ENCODE measurements at places on chromosomes 5 and 9.

DNA sequence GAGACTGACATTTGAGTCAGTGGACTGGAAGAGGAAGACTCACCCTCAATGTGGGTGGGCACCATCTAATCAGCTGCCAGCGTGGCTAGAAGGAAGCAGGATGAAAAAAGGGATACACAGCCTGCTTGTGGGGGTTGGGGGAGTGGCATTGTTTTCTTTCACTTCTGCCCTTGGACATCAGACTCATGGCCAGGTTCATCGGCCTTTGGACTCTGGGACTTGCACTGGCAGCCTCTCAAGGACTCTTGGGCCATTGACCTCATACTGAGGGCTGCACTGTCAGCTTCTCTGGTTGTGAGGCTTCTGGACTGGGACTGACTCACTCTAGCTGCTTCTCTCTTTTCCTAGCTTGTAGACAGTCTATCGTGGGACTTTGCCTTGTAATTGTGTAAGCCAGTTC, 374.9 kb downstream of the TLE1 start:
- no peak for DNase-seq

GRCh38 chr9:32394381-32395049, 10.1 kb downstream of the ACO1 start:
- DNase-seq: no peak

DNA sequence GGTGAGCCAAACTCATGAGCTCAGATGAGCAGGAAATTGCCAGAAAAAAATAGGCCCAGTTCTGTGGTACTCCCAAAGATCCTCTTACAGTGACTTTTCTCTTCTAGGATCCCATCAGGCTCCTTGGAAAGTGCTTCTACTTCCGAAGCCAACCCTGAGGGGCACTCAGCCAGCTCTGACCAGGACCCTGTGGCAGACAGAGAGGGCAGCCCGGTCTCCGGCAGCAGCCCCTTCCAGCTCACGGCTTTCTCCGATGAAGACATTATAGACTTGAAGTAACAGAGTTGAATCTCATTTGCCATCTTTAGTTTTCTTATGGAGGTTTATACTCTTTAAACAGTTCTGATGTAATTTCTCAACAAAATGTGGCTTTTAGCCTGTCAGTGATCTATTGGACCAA, 4.0 kb upstream of the SLC2A8 start:
- no peak for DNase-seq

GRCh38 chr5:149658299-149658698, 71.8 kb upstream of the PPARGC1B start:
- no peak for DNase-seq

DNA sequence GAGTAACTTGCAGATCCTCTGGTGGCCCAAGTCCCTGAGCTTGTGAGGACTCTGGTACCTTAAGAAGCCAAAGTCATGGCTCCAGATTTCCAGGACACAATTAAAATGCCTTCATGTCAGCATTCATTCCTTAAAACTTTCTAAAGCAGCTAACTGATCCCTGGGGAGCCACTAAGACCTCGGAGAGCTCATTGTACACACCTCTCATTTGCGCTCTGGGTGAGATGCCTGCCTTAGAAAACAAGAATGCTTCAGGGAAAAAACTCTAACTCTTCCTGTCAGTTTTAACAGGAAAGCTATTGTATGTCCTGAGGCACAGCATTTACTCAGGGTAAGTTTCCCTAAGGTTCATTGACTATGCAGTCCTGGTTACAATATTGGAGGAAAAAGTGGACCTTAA, 285.0 kb downstream of the EFNA5 start:
- no peak for DNase-seq

- DNase-seq: no peak
Measured at GRCh38 chr5:88746438-88746882, 136.5 kb downstream of the MEF2C start.

- no peak for DNase-seq
Measured at GRCh38 chr9:134690301-134690751, 48.7 kb downstream of the COL5A1 start.

GRCh38 chr5:8098081-8098480, 229.1 kb downstream of the MTRR start:
- DNase-seq: no peak

DNA sequence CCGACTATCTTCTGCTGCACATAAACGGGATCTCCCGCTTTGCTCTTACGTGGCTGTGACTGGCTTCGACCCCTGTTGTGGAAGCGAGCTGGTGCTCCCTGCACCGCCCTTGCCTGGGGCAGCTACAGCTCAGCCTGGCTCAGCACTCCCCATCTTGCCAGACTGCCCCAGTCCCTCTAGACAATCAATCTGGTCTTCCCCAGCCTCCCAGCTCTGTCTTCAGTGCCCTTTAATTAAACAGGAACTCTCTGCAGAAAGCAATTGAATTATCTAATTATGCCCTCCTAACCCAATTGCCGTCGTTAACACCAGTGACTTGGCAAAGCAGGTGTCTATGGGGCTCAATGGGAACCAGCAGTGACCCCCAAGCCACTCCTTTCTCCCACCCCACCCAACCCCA, 18.9 kb upstream of the NTNG2 start:
- no peak for DNase-seq

- DNase-seq: no peak
Measured at GRCh38 chr9:81798606-81799005, 109.3 kb upstream of the TLE1 start.

- DNase-seq: no peak
Measured at GRCh38 chr5:179900711-179901110, 7.0 kb downstream of the TBC1D9B start.

- DNase-seq: no peak
Measured at GRCh38 chr9:35163413-35163812, 1.6 kb downstream of the UNC13B start.

DNA sequence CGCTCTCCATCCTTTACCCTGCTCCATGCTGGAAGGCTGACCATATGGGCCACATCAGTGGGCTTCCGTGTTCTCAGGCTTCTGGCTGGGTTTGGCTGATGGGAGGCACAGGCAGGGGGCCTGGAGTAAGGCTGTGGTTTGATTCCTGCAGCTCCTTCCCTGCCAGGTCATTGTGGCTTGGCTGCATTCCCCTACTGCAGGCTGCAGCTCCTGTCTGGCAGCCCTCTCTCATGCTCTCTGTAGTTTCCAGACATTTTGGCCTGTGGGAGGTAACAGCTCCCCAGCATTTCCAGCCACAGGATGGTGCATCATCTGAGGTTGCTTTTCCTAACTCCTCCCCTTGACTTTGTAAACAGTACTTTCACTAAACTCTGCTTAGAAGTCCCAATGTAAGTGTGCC, 102.0 kb upstream of the PTPN3 start:
- DNase-seq: no peak
